Thoracic aorta (tissue), 2 donors: ENCODE measurements at places on chromosomes 11 and 22.

GRCh38 chr11:6607190-6607795 is 3.7 kb downstream of the ILK start:
- no peak for DNase-seq

DNA sequence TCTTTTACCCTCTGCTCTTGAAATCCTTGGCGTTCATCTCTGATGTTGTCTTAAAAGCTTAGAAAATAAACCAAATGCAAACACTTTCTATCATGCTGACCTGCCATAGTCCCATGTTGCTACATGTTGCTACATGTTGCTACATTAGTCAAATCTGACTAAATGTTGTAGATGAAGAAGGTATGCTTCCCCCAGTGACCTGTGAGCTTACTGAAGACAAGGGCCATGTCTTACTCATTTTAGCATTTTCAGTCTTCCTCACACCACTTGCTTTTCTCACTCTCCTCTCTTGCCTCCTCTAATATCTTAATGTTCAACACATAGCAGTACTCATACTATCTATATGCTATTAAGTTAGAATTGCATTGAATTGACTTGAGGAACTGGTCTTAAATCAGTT is 346.4 kb upstream of the MTNR1B start:
- no peak for DNase-seq

GRCh38 chr11:73528483-73529203 is 69.3 kb downstream of the FAM168A start:
- no peak for DNase-seq

DNA sequence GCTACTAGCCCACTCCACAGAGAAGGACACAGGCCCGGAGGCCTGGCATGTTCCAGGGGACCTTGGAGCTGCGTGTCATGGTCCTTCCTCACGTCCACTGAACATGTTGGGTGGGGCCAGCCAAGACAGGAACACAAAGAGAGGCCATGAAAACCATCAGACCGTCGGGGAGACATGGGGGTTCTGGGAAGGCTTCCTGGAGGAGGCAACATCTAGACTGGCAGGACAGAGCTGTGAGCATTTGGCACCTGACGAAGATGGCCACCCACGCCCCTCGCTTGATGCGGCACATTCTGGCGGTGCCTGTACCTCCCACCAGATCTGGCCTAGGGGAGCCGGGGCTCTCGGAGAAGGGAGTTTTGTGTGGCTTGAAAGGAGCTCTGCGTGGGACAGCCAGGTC is 24.7 kb upstream of the ARHGAP8 start:
- DNase-seq, result no peak

DNA sequence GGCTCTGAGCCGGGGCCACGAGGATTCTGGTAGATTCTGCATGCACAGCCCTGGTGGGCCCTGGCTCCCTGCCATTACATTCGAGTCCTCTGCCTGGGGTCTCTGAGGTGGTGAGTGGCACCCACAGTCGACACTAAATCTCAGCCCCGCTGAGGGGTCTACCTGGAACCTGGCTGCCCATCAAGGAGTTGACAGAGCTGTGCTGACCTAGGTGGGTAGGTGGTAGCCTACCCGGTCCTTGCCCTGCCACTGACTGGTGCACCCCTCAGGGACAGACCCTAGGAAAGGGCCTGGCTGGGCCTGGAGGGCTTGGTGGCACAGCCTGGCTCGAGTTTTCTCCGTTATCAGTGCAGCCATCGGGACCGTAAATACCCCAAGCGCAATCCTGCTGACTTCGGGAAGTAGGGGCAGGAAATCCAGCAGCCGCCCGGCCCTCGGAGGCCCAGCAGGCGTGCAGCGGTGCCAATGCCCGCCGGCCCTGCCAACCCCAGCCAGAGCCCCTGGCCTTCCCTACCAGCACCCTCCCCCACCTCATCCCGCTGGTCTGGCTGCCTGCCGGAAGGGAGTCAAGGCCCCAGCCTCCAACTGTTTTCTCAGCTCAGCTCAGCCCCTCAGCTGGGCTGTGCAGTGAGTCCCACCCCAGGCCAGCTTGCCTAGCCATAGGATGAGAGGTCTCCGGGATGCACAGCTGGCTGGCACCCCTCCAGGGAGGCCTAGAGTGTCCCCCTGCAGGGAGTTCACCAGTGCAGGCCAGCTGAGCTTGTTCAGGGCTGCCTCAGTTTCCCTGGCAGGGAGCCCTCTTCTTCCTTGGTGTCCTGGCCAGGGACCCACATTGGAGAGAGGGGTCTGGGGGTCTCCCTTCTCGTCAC is 80.4 kb upstream of the KCNQ1OT1 start:
- peak; percentile 1 for DNase-seq

DNA sequence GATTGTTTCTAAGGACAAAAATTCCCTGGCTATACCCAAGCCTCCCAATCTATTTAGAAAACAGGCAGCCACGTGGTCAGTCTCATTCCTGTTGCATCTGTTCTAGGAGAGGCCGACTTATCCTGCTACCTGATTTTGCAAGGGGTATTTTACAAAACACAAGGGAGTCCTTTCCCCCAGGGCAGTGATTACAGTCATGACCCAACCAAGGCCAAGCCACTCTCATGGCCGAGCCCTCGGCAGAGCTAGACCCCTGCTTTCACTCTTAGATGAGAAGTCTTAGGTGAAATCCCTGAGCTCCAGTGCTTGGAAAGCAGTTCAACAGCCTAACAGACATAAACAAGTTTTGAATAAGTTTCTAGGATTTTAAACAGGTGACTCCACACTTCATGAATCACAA is 89.0 kb upstream of the PITPNB start:
- DNase-seq, result no peak

GRCh38 chr22:35131525-35132000 is 65.6 kb downstream of the ISX start:
- DNase-seq, result no peak

- DNase-seq, result no peak
These were observed 20.9 kb downstream of the ARHGAP1 start for GRCh38 chr11:46679241-46680163.

- no peak for DNase-seq
These were observed 5.9 kb downstream of the RHOG start for GRCh38 chr11:3834664-3835461.

DNA sequence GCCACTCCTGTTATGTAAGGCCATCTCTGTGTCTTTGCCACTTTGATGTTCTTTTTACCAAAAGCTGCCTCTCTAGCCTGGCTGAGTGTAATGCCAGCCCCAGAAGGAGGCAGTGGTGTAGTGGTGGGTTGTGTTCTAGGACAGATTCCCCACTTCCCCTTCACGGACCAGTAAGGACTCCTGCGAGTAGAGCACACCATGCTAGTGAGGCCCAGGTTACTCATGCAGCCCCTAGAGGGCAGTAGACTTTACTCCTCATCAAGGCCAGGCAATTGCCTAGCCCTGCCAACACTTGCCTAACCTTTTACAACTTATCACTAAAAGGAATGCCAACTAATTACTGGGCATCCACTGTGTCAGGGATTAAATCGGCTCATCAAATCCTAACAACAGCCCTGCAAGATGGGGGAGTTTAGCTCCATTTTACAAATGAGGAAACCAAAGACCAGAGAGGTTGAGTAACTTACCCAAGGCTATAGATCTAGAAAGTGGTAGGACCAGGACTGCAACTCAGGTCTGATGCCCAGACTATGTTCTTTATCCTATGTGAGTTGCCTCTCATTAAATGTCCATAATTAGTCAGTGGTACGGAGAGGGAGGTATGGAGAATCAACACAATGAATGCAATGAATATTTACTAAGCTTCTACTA is 75.3 kb downstream of the APIP start:
- DNase-seq, result no peak

DNA sequence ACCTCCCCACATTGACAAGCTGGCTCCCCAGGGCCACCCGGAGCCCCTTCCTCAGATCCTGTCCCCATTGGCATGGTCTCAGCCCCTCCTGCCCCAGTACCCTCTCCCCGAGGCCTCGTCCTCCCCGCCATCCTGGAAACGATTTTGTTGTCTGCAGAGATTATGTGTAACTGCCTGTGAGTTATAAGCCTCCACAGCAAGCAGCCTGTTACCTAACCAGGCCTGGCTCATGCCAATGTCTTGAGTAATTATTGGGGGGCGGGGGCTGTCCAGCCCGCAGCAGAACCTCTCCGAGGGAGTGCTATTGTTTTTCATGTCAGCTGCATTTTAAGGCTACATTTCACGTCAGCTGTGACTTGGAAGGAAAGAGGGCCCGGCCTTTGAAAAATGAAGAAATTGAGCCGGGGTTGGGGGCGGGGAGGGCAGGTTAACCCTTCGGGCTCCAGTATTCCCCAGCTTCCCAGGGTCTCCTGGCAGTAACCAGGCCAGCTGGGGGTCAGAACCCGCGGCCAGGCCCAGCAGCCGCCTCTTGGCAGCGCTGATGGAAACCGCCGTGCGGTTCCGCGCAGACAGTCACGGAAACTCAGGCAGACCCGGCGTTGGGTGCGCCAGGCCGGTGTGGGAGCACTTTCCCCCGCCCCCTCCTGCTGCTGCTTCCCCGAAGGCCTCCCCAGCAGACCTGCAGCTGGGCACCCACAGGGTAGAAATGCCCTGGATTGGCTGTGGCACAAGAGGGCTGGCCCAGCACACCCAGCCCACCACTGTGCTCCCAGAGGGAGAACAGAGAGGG is 59.5 kb downstream of the CDKN1C start:
- DNase-seq, result peak; percentile 62

DNA sequence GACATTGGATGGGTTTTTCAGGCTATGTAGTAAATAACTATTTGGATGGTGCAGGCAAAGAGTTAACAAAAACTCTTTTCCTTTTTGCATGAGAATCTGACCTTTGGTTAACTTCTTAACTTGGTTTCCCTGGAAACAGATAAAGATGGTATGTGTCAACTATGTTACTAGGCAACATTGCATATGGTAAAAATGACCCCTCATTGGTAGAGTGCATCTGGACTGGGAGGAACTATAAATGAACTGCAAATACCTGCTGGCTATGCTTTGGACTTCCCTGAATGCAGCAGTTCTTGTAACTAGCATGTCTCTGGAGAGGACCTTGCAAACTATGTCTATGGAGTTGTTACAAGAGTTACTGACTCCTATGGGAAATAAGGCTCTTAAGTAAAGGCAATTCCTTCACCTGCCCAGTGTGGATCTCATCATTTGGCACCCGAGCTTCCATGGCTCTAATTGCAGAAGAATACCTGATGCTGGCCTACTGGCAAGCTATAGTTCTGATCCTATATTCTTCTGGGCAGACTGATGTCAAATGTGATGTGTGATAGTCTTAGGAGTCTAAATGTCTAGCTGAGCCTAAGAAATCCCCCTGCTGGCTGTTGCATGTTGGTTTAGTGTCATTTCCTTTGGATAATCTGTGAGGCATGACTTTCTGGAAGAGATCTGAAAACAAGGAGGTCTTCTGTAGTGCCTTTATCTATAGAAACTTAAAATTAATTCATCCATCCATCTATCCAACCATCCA is 126.7 kb upstream of the MTMR2 start:
- no peak for DNase-seq

GRCh38 chr11:68342459-68343158 is 30.2 kb downstream of the LRP5 start:
- no peak for DNase-seq

GRCh38 chr22:36900225-36900624 is 13.2 kb upstream of the CSF2RB start:
- no peak for DNase-seq

DNA sequence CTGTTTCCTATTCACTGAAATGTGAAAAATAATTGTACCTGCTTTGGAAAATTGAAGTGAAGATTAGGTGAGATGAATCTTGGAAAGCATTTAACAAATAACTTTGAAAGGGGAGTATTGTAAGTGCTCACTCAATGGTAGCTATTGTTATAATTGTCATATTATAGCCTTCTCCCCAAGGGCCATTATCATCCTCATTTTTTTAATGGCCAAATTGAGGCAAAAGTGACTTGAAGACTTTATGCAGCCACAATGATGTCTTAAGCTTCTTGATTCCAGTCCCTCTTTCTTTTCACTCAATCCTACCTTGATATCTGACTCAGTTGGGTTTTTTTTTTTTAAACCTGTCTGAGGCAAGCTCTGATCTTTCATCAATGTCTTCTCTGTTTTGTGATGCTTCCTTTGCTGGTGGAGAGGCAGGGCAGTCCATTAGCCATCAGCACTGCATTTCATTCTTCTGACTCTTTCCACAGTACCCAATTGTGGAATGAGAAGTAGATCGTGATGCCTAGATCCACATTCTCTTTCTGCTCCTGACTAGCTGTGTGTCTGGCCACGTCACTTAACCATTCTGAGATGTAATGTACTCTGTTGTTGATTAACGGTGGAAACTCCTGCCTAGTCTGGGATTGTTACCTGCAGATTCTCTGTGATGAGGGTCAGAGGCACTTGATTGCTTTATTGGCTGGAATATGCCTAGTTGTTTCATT is 101.4 kb downstream of the DBX1 start:
- no peak for DNase-seq

DNA sequence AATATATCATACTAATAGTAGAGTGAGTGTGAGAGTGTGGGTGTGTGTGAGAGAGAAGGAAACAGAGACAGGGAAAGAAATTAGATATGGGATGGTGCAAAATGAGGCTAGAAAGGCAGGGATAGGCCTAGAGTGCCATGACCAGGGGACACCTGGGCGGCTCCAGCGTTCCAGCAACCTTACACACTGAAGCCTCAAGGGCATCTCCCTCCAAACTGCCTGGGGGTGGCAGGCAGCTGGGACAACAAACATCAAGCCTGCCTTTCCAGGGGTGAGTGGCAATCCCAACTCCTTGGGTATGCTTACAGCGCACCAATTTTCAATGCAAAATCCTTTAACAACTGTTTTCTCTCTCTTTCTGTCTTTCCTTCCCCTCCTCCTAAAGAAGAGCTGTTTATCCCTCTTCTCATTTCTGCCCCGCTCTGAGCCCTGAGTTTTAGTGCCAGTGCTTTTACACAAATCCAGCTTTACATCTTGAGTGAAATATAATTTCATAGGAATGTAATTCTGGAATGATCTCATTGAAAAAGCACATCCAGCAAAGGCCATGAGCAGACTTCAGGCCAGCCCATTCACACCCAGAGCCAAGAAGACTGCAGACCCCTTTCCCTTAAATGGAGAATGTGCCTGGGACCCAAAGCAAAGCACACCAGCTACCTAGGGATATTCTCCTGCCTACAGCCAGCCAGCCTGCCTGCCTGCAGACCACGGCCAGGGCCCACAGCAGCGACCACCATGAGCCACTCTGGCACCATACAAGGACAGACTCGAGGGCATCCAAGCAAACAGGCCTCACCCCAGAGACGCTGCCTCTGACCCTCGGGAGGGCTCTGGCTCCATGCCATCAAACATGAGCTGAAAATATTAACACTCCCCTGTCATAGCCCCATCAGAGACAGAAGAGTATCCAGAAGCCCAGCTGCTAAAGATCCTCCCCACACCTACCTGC is 90.3 kb downstream of the RPL27A start:
- DNase-seq, result no peak

- no peak for DNase-seq
These were observed 272.9 kb downstream of the BRD1 start for GRCh38 chr22:49554741-49555140.

- no peak for DNase-seq
These were observed 7.0 kb upstream of the CCDC86 start for GRCh38 chr11:60834742-60835533.

GRCh38 chr11:61532134-61533038 is 23.8 kb downstream of the LRRC10B start:
- no peak for DNase-seq

DNA sequence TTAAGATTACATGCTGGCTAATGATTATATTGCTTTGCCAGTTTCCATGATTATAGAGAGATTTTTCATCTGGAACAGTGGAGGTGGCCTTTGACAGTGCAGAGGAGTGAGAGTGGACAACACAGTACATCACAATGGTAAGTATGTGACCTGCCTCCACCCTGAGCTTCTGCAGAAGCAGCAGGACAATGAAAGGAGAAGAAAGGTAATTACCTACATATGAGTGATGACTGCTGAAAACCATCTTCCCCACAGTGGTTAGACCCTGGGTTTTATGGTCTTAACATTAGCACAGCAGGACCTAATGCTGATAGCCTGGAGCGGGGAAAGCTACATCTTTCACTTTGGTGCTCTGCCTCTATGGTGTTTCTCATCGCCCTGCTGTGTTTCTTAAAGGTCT is 454.7 kb upstream of the DDI1 start:
- no peak for DNase-seq
